ENCODE measurements at places on chromosomes 5 and 9. TPM values are rescaled to one million over a fixed set of nuclear protein-coding genes. Genes with fewer than 3 reads are reported as not detected.

The GIN1 gene
- total RNA-seq: 8.6 TPM

The MACIR gene
- total RNA-seq: 6.0 TPM

- DNase-seq: no peak
- H3K4me3 ChIP-seq: no peak overlapping the region
- H3K27ac ChIP-seq: no peak overlapping the region
- H3K36me3 ChIP-seq: no peaks in the 10 kb centered on the region
- H3K4me1 ChIP-seq: peaks cover 9% of the 10 kb centered on the region
Measured at GRCh38 chr5:81827500-81827899, 76.6 kb upstream of the SSBP2 start.

GRCh38 chr9:4572184-4572826 lies 82.0 kb downstream of the SLC1A1 start:
- DNase-seq: no peak
- H3K27ac ChIP-seq: no peak overlapping the region
- no peaks in the 10 kb centered on the region for H3K27me3 ChIP-seq
- H3K4me1 ChIP-seq: no peaks in the 10 kb centered on the region
- peaks cover 8% of the 10 kb centered on the region for H3K36me3 ChIP-seq

GRCh38 chr9:758146-758545 lies 83.4 kb upstream of the DMRT1 start:
- no peaks in the 10 kb centered on the region for H3K36me3 ChIP-seq
- no peaks in the 10 kb centered on the region for H3K4me1 ChIP-seq
- no peak for DNase-seq
- H3K27me3 ChIP-seq: no peaks in the 10 kb centered on the region

DNA sequence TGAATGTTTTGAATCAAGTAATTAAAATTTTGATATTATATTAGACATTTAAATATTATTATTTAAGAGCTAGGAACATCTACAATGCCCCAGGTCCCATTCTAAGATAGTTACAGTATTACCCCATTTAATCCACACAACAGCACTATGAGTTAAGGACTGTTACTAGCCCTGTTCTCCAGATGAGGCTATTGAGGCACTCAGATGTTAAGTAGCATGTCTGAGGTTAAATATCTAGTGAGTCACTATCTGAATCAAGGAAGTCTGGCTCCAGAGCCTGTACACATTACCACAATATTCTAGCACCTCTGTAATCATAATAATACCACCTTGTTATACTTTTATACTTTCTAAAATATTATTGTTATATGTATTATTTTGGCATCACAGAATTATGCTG lies 304.6 kb downstream of the PDE4D start:
- no peaks in the 10 kb centered on the region for H3K36me3 ChIP-seq
- H3K4me3 ChIP-seq: no peak overlapping the region
- H3K27ac ChIP-seq: no peak overlapping the region
- no peaks in the 10 kb centered on the region for H3K27me3 ChIP-seq
- DNase-seq: no peak
- H3K4me1 ChIP-seq: peaks cover 6% of the 10 kb centered on the region

The GZMA gene
- 17.9 TPM for total RNA-seq

- no peak overlapping the region for H3K4me3 ChIP-seq
- DNase-seq: no peak
- peaks cover 3% of the 10 kb centered on the region for H3K27me3 ChIP-seq
- no peaks in the 10 kb centered on the region for H3K36me3 ChIP-seq
Measured at GRCh38 chr9:132997591-132997990, 19.1 kb downstream of the GFI1B start.

GRCh38 chr5:97628031-97628430 lies 445.0 kb upstream of the RIOK2 start:
- no peak overlapping the region for H3K4me3 ChIP-seq
- H3K27me3 ChIP-seq: no peaks in the 10 kb centered on the region
- no peaks in the 10 kb centered on the region for H3K36me3 ChIP-seq
- no peak for DNase-seq
- H3K4me1 ChIP-seq: no peaks in the 10 kb centered on the region
- peak overlapping the region; percentile 43 for H3K27ac ChIP-seq

The IL13 gene
- total RNA-seq: not detected

GRCh38 chr5:39891376-39891775 lies 466.6 kb upstream of the DAB2 start:
- H3K27me3 ChIP-seq: no peaks in the 10 kb centered on the region
- no peak overlapping the region for H3K27ac ChIP-seq
- no peaks in the 10 kb centered on the region for H3K4me1 ChIP-seq
- H3K4me3 ChIP-seq: no peak overlapping the region
- DNase-seq: no peak
- no peaks in the 10 kb centered on the region for H3K36me3 ChIP-seq

GRCh38 chr9:83623679-83624076 lies 735 bp downstream of the IDNK start:
- H3K27ac ChIP-seq: peak overlapping the region; percentile 90
- H3K27me3 ChIP-seq: no peaks in the 10 kb centered on the region
- peak overlapping the region; percentile 93 for H3K4me3 ChIP-seq
- H3K4me1 ChIP-seq: no peaks in the 10 kb centered on the region

The IQGAP2 gene
- 7.0 TPM for total RNA-seq

- H3K27me3 ChIP-seq: no peaks in the 10 kb centered on the region
- no peaks in the 10 kb centered on the region for H3K36me3 ChIP-seq
- H3K4me3 ChIP-seq: no peak overlapping the region
- no peak for DNase-seq
- H3K4me1 ChIP-seq: peaks cover 7% of the 10 kb centered on the region
Measured at GRCh38 chr5:15238006-15238405, 262.0 kb upstream of the FBXL7 start.

GRCh38 chr5:112004867-112005622 lies 248.1 kb upstream of the NREP start:
- H3K4me1 ChIP-seq: no peaks in the 10 kb centered on the region
- H3K27ac ChIP-seq: no peak overlapping the region
- DNase-seq: no peak
- no peak overlapping the region for H3K4me3 ChIP-seq
- no peaks in the 10 kb centered on the region for H3K27me3 ChIP-seq

- H3K27me3 ChIP-seq: peaks cover 70% of the 10 kb centered on the region
- no peak overlapping the region for H3K4me3 ChIP-seq
- H3K27ac ChIP-seq: no peak overlapping the region
- DNase-seq: no peak
Measured at GRCh38 chr5:93582167-93582462, 907 bp upstream of the NR2F1 start.

Measured in heart left ventricle (tissue), 16 donors.